ENCODE measurements at places on chromosomes 1 and 21. TPM values are rescaled to one million over a fixed set of nuclear protein-coding genes. Genes with fewer than 3 reads are reported as not detected.

Gene LAMTOR5
- 30.0 TPM for total RNA-seq

Gene COL18A1
- 6.3 TPM for total RNA-seq

Gene KCNE2
- total RNA-seq: not detected

Gene KCNJ9
- 14.7 TPM for total RNA-seq

Gene SOD1
- total RNA-seq: 82.3 TPM

Gene HES4
- 24.7 TPM for total RNA-seq

Gene IGSF21
- total RNA-seq: 66.0 TPM

Gene MOB3C
- total RNA-seq: 2.8 TPM

Gene PPIAL4G
- 2.2 TPM for total RNA-seq
